ENCODE measurements at places on chromosomes 7 and 10.
A peak's percentile ranks its signal among the peaks of the same experiment; 100 is the strongest.

DNA sequence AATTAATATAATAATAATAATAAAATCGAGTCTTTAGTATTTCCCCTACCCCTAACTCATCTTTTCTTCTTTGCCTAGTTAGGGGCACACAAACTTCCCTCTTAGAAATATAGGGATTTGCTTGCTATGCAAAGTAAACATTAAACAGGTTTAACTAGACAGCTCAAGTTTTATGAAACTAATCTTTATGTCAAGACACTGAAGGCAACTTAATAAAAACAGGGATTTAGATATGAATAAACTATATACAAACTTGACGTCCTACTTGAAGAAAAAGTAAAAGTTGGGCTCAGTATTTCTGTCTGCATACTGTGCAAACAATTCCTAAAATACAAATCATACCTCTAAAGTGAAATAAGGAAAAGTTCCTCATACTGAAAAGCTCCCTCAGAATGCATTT is 52.1 kb upstream of the CAV2 start:
- no peak for DNase-seq

GRCh38 chr7:137937202-137937560 is 64.7 kb downstream of the CREB3L2 start:
- no peak for DNase-seq

GRCh38 chr7:157010588-157011332 is at the start of gene MNX1:
Gene MNX1 (minus strand): TSS chr7:157010663. CDS start chr7:157010350, 313 bp downstream.
- DNase-seq, result peak; percentile 70

- DNase-seq, result no peak
Observed at GRCh38 chr10:11104772-11105675, 87.4 kb downstream of the CELF2 start.

- DNase-seq, result no peak
Observed at GRCh38 chr10:3564346-3565002, 220.5 kb downstream of the KLF6 start.

- DNase-seq, result no peak
Observed at GRCh38 chr7:45909561-45909960, 11.5 kb downstream of the IGFBP3 start.

DNA sequence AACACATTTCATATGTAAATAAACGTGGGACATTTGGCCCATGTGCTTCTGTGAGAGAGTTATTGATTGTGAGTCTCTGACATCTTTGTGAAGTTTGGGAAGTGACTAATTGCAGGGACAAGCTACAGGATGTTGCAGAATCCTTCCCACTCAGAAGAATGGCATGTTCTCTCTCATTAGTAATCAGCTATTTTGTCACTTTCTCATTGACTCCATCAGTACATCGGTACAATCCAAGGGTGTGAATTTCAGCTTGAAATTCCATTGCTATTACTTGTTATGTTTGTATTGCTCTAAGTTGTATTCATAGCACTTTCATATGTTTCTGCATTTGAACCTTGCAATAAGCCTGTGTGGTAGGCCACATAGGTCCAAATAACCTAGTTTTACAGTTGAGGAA is 100.0 kb upstream of the KCNMA1 start:
- peak; percentile 67 for DNase-seq

DNA sequence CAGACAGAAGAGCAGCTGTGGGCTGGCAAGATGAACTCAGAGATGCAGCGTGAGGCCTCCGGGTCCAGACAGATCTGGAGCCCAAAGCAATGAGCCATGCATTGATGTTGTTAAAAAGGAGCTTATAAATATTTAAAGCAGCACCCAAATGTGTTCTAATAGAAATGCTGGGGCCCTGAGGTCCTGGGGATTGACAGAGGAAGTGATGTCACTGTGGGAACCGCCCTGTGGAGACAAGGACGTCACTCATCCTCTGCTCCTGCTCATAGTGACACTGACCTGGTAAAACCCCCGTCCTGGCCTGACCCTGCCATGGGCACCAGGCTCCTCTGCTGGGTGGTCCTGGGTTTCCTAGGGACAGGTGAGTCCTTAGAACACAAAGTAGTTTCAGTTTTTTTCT is 197.0 kb upstream of the PRSS58 start:
- DNase-seq, result no peak

DNA sequence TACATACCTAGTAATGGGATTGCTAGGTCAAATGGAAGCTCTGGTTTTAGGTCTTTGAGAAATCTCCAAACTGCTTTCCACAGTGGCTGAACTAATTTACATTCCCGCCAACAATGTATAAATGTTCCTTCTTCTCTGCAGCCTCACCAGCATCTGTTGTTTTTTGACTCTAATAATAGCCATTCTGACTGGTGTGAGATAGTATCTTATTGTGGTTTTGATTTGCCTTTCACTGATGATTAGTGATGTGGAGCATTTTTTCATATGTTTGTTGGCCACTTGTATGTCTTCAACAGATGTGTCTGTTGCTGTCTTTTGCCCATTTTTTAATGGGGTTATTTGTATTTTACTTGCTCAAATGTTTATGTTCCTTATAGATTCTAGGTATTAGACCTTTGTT is 675.5 kb downstream of the SUGCT start:
- no peak for DNase-seq

DNA sequence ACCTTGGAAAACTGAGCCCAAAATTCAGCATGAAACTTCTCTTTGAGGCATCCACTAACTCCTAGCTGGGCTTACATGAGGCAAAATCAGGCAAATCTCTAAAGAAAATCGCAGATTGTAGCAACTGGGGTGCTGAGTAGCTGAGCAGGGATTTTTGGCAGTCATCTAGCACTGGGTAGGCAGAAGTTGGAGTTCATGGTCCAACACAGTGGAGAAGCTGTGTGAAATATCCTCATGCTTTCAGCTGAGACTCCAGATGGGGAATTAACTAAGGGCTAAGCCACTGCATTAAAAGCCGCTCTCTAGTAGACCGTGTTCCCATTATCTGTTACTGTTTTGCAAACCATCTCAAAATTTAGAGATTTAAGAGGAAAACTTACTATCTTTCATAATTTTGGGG is 240.1 kb upstream of the PHYHIPL start:
- no peak for DNase-seq

- no peak for DNase-seq
Observed at GRCh38 chr7:1269336-1269890, 36.7 kb downstream of the UNCX start.

- no peak for DNase-seq
Observed at GRCh38 chr10:133180192-133180964, 20.4 kb downstream of the KNDC1 start.

DNA sequence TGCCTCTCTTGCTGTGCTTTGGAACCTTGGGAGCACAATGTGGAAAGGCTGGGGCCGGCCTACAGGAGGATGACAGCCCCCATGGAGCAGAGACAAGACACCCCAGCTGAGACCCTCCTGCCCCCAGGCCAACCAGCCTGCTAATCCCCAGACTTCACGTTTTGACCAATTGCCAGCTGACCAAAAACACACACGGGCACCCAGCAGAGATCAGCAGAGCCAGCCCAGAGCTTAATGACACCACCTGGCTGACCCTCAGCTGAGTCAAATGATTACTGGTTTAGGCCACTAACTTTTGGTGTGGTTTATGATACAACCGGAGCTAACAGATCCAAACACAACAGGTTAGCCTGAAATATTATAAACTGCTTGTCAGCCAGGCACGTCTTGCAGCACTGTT is 111.2 kb upstream of the KIF5B start:
- DNase-seq, result no peak

DNA sequence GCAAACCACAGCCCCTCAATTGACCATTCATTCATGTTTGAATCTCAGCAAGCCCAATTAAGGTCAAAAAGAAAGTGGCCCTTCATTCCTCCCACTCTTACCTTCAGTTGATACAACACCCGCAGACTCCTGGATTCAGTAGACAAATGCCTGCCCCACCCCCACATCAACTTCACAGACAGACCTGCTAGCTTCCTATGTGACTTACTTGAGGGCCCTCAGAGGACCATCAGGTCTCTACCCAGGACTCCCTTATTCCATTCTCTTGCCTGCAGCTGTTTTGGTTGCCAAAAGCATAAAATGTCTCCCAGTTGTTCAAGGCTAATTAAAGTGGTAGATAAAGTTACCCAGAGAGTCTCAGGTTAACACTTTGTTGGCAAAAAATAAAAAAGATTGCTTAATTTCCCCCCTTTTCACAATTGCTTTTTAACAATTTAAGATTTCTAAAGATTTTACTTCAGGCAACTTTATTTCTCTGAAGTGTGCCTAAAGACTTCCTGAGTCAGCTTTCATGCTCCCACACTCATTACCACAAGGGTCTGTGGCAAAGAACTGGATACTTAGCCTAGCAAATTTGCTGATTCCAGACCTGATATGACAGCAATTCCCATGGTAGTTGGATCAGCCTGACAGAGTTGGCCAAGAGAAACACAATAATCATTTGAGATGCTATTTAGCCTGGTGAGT is 3.3 kb upstream of the MTERF1 start:
- DNase-seq, result peak; percentile 6

GRCh38 chr7:135184254-135184841 is 13.8 kb upstream of the CYREN start:
- DNase-seq, result no peak

GRCh38 chr10:92074126-92074887 is 150.7 kb downstream of the BTAF1 start:
- no peak for DNase-seq

DNA sequence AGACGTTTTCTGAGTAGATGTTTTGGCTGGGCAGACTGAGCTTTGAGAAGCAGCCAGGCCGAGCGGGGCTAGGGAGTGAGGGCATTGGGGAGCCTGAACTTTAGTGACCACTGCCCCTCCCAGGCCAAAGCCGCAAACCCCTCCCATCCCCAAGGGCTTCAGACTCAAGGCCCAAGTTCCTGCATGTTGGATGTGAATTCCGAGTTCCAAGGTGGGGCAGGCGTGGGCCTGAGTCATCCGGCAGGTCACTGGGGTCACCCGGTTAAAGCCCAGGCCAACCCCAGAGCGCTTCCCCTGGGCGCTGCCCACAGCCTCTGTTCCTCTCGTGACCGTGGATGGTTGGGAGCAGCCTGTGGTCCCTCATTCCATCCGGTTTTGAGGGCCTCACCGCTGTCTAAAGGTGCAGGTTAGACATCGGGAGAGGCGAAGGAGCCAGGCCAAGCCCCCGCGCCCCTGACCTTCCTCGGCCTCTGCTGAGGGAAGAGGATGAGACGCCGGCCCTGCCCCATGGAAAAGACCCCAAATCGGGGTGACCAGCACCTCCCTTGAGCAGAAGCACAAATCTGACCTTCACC is 6.9 kb upstream of the PDGFA start:
- DNase-seq, result no peak

DNA sequence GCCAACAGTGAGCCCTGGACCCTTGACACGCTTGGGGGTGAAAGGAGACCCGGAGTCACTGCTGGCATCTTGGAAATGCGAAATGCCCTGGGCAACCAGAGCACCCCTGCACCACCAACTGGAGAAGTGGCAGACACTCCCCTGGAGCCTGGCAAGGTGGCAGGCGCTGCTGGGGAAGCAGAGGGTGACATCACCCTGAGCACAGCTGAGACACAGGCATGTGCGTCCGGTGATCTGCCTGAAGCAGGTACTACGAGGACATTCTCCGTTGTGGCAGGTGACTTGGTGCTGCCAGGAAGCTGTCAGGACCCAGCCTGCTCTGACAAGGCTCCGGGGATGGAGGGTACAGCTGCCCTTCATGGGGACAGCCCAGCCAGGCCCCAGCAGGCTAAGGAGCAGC is 98.5 kb downstream of the TACC2 start:
- no peak for DNase-seq

- DNase-seq, result no peak
Observed at GRCh38 chr7:69130396-69130795, 467.9 kb upstream of the AUTS2 start.

DNA sequence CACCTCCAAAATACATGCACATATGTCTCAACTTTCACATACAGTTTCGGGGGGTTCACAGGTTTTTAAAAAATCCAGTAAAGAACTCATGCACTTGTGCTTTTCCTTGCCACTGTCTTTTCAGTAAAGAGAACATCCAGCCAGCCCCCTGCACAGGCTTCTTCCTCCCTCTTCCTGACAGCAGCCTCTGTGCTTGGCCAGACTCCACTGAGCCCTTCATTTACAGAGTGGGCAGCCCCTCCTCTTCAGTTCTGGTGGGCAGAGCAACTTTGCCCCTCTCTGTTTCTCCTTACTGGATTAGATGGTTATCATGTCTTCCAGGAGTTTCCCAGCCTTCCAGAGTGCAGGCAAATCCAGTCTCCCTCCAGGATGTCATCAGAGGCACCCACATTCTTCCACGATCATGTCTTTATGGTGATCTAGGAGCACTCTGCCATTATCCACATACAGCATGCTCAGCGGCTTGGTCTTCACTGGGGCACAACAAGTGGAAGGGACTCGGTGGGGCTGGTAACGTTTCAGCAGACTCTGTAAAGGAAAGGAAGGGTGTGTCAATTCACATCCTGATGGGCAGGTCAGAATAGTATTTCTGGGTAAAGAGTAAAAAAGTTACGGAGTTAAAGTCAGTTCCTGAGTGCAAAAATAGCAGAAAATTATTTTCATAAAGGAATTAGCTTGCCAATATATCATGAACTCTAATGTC is 8.8 kb downstream of the NODAL start:
- no peak for DNase-seq

GRCh38 chr10:57993302-57993701 is 274.4 kb downstream of the IPMK start:
- DNase-seq, result no peak

GRCh38 chr10:110431659-110432058 is 66.0 kb upstream of the DUSP5 start:
- DNase-seq, result no peak

DNA sequence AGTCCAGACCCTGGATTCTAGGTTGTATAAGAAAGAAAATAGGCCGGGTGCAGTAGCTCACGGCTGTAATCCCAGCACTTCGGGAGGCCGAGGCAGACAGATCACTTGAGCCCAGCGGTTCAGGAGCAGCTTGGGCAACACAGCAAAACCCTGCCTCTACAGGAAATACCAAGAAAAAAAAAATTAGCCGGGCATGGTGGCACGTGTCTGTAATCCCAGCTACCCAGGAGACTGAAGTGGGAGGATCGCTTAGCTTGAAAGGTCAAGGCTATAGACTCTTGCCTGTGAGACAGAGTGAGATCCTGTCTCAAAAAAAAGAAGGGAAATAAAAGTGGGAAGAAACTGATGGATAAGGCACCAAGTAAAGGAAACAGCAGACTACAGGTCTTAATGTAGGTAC is 287.9 kb upstream of the KLF14 start:
- no peak for DNase-seq

DNA sequence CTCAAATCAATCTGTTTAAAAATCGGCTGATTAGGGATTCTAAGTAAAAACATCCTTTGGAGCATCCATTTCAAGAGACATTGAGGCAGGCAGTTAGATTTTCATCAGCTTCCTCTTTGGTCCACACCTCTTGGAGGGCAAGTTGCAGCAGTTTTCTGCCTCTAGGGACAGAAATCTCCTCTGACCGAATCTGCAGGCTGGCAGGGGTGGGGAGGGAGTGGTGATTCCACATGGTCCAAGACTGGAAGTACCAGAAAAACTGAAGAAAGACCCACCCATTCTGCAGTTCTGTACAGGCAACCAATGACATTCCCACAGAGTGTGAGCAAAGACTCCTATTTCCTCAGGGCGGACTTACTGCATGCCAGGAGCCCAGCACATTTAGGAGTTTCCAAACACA is 29.0 kb downstream of the FGFBP3 start:
- no peak for DNase-seq
